ENCODE measurements at places on chromosomes 6 and 20.
A peak's percentile ranks its signal among the peaks of the same experiment; 100 is the strongest.

- no peak for DNase-seq
Observed at GRCh38 chr20:61447952-61448351, 195.9 kb downstream of the CDH4 start.

- DNase-seq, result no peak
Observed at GRCh38 chr6:72916906-72917305, 295.0 kb downstream of the KCNQ5 start.

DNA sequence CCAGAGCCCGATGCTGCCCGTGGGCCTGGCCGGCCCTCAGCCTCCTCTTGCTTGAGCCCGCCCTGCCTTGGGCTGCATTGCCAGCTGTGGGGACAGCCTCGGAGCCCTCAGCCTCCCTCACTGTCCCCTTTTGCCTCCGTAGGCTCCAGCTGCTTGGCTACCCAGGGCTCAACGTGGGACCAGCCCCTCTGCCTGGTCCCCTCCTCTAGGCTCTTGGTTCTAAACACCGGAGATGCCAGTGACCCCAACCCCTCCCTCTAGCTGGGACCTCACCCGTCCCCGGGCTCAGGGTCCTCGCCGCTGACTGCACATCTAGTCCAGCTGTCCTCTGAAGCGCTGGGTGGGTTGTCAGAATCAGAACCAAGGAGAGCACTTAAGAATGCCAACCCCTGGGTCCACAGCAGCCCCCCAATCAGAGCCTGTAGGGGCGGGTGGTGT, 345.2 kb downstream of the ZFAND3 start:
- DNase-seq, result no peak

DNA sequence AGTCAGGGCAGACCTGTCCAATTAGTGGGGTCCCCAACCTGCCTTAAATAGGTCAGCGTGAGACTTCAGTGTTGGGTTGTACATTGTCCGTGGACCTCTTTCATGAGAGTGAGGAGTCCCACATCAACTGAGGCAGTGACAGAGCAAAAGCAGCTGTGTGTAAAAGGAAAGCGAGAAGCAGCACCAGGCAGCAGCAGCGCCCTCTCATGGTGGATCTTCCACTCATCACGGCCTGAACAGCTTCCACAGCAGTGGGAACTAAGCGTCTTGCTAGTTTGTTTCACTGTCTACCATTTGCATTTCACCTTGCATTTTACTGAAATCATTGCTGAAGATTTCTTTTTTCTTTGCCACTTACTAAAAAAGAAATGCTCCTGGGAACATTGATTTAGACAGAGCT, 333.8 kb downstream of the PKHD1 start:
- no peak for DNase-seq

DNA sequence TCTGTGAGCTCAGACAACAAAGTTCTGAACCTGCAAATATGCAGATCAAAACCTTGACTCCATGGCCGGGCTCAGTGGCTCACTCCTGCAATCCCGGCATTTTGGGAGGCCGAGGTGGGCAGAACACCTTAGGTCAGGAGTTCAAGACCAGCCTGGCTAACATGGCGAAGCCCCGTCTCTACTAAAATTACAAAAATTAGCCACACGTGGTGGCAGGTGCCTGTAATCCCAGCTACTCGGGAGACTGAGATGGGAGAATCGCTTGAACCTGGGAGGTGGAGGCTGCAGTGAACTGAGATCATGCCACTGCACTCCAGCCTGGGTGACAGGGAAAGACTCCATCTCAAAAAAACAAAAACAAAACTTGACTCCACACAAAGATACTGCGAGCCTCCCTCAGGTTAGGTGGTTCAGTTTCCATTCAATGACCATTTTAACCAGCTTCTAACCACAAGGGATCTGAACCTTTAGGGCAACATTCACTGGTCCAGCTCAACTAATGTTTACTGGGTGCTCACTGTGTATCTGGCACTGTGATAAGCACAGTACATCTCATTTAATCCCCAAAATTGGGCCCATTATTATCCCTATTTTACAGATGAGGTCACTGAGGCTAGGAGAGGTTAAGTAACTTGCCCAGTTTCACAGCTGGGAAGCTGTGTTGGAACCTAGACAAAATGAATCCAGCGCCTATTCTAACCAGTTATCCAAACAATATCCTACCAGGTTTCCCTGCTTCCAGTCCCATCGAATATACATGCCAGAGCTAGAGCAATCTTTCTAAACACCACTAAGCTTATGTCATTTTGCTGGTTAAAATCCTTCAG, 1.8 kb downstream of the SNRPB start:
- DNase-seq, result no peak

DNA sequence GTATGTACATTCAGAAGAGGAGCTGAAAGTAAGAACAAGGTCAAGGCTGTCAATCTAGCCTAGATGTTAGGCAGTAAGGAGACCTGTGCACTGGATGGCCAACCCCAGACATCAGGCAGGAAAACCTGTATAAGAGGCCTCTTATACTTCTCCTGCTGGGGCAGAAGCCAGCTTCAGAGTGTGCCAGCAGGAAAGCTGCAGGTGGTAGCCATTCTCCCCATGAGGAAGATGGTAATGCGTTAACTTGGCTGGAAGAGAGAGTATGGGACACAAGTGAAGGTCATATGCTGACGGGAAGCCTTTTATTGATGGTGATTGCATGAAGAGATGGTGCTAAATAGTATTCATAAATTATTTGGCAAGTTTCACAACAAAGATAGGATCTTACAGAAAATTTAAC, 20.6 kb downstream of the NHLRC1 start:
- DNase-seq, result no peak

DNA sequence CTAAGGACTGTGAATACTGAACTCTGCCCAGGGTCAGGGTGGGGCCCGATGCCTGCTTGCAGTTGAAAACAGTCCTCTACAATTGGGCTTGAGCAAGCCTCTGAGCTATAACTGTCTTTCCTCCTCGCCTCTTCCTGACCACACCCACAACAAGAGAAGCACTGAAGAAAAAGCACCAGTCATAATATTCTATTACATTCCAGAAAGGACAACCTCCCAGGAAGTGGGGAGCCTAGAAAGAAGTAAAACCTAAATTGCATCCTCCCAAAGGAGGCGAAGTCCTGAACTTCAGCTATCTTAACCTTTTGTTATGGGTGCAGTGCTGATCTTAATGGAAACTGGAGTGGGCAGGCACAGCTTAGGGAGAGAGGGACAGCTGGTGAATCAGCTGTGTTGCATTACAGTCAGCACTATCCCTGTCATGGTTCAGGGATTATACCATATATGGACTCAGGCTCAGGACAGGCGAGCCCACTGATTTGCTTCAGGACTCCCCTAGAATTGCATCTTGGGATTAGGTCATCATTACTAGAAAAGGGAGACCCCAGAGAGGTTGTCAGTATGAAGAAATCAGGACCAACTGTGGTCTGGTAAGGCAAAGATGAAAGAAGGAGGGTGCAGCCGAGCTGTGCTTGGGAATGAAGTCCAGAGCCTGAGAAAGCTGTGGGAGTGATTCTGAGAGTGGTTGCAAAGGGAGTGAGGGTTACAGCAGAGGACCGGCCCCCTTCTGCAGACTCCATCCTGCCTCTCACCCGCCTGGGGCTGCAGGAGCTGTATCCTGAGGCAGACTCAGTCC, 18.3 kb upstream of the TRAM2 start:
- no peak for DNase-seq

DNA sequence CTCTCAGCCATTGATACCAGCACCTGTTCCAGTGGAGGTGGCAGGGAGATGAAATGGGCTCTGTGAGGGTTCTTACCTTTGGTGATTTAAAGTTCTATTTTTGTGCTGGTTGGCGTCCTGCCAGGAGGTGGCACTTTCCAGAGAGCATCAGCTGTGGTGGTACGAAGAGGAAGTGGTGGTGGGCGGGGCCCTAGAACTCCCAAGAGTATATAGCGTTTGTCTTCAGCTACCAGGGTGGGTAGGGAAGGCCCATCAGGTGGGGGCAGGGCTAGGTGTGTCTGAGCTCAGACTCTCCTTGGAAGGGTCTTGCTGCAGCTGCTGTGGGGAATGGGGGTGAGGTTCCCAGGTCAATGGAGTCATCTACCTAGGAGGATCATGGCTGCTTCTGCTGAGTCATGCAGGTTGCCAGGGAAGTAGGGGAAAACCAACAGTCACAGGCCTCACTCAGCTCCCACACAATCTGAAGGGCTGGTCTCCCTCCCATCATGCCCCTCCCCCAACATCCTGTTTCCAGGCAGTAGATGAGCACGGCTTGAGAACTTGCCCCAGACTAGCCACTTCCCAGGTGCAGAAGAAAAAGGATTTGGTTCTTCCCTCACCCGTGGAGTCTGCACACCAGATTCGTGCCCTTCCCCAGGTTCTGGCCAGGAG, 46.6 kb downstream of the MOXD1 start:
- DNase-seq, result peak; percentile 22

DNA sequence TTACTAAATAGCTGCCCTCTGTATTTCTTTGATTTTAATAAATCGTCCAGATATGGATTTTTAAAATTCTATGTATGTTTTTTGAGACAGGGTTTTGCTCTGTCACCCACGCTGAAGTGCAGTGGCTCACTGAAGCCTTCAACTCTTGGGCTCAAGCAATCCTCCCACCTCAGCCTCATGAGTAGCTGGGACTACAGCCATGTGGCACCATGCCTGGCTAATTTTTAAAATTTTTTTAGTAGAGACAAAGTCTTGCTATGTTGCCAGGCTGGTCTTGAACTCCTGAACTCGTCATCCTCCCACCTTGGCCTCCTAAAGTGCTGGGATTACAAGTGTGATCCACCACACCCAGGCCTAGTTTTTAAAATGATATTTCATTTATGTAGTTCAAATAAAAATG, 47.4 kb upstream of the DDR1 start:
- DNase-seq, result no peak

DNA sequence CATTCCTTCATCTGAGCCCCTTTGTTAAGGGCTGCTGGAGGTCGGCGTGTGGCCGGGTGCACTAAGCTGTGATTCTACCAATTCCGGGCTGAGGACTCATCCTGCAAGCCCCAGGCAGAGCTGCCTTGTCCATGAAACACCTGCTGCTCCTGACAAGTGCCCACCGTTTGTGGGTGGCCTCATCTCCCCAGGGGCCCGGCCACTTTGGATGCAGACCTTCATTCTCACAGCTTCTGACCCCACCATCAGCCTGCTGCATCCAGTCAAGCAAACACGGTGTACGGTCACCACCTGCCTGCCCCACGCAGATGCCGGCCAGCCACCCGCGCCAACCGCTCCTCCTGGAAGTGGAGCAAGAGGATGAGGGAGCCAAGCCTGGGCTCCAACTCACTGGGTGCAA, 382.7 kb downstream of the THBS2 start:
- no peak for DNase-seq

DNA sequence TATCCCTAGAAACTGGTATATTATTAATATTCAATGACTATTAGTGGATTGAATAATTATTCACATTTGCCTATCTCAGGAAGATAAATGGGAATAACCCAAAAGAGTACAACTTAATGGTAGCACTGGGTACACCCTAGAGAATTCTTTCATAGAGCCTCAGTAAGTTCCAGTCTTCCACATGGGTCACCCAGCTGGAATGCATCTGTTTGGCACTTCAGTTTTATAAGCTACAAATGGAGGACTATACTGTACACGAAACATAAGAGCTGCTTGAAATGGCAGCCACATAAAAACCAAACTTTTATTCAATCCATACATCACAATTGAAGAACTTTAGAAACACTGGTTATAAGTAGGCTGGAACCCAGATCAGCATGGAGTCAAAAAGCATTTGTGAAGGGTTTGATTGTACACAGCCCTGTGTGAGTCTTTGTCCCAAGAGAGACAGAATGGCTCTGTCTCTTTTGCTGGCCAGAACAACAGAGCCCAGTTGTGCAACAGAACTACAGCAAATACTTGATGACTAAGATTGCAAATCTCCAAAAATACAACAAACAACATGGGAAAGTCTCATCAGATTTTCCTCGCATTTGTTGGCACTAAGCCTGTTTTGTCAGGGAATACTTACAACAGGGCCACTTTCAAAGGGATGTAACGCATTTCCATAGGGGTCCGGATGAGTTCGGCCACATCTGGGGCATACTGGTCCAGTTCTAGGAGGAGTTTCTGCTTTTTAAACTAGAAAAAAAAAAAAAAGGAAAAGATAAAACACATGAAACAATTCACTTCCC, 39.5 kb downstream of the PIGU start:
- no peak for DNase-seq

DNA sequence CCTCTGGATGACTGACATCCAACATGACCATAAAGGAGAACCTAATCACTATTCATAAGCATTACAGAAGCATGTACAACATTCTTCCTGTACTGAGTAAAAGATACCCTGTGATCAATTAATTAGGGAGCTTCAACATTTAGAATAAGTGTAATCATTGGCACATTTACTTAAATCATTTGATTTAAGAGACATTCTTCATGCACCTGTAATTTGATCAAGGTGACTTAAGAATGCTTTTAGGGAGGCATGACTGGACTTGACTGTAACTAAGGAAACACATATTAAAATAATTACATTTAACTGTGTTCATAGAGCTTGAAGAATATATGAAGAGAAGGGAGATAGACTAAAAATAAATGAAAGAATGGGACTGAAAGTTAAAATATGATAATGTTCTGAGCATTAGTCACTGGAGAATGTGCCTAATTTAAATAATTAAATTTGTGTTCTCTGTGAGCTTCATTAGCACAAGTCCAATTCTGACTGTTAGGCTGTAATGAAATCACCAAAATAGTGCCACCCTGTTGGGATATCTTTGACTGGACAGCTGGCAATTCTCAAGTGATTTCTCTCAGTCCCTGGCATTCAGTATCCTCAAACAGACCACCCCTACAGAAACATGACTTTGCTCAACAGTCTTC, 295.5 kb upstream of the ADGRB3 start:
- DNase-seq, result no peak

DNA sequence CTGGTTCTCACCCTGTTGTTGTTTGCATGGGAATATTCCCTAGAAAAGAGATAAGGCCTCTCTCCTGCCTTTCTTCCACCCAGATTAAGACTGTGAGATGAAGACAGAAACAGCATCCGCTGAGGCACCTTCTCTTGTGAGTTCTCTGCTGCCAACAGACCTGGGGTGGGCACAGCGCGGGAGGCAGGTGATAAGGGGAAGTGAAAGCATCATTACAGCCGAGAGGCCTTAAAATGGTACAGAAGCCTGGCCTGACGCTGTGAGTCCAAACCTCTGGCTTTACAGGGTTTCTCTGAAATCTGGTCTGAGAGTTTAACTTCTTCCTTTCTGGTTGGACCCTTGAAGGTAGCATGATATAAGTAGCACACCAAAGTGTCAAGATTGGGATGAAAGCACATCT, 21.0 kb upstream of the IYD start:
- DNase-seq, result no peak

- no peak for DNase-seq
Observed at GRCh38 chr6:89239338-89239737, 22.2 kb upstream of the GABRR1 start.

DNA sequence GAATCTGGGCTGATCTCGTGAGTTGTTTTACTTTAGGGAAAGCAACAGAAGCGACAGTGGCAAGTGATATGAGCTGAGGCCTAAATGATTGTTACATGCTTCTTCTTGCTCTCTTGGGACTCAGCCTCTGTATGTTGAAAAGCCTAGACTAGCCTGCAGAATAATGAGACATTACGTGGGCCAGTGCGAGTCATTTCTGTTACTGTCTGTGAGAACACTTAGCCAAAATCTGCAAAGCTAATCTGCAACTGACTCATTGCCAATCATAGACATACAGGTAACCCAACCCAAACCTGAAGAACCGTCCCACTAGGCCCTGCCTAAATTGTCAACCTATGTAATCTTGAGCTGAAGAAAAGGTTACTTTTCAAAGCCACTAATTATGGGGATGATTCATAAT, 77.4 kb upstream of the F13A1 start:
- no peak for DNase-seq

- DNase-seq, result no peak
Observed at GRCh38 chr6:74872754-74873476, 332.9 kb downstream of the COL12A1 start.

GRCh38 chr20:2760297-2760951, 40.0 kb downstream of the CPXM1 start:
- DNase-seq, result no peak

- no peak for DNase-seq
Observed at GRCh38 chr6:37858363-37858762, 38.8 kb downstream of the ZFAND3 start.

All from stimulated activated CD8-positive, alpha-beta memory T cell treated with anti-CD3 and anti-CD28 coated beads, Interleukin-4, amount 100 ng/mL, for 4 hours (primary cell).